Neuronal stem cell (in vitro differentiated cells): ENCODE measurements at places on chromosomes 11 and 22.
A peak's percentile ranks its signal among the peaks of the same experiment; 100 is the strongest.

DNA sequence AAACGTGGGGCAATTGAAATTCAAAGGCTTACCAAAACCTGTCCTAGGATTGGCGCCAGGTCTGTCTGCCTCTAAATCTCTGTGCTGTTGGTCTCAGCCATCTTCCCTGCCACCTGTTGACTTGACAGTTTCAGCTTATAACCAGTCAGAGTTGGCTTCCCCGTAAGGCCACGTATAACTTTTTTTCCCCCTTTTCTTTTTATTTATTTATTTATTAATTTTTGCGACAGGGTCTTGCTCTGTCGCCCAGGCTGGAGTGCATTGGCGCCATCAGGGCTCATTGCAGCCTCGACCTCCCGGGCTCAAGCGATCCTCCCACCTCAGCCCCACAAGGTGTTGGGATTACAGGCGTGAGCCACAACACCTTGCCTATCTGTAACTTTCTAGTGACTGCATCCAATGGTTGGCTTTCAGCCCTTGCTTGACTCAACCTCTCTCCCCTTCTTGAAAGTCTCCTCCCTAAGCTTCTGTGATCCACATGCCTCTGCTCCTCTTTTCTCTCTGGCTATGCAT lies 1.4 kb upstream of the SYVN1 start:
- peaks cover 22% of the 10 kb centered on the region for H3K36me3 ChIP-seq
- H3K27ac ChIP-seq = peak overlapping the region; percentile 69
- no peak for DNase-seq

DNA sequence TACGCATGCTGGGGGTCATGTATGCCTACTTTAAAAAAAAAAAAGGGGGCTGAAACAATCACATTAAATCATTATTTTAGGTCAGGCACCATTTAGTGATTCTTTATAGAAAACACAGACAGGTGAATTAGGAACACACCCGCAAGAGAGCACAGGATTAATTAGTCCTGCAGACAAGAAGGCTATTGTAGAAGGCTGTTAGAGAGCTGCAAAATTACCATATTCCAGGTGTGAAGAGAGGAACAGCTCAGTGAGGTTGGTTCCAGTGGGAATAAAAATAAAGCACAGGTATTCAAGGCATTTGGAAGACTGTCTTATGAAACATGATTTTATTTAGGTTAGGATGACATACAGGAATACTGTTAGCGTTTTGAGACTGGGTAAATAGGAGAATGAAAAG lies 649.1 kb downstream of the OPCML start:
- DNase-seq = no peak
- no peaks in the 10 kb centered on the region for H3K27me3 ChIP-seq
- H3K36me3 ChIP-seq = no peaks in the 10 kb centered on the region
- no peak overlapping the region for H3K27ac ChIP-seq
- H3K4me1 ChIP-seq = no peaks in the 10 kb centered on the region
- no peak overlapping the region for H3K4me3 ChIP-seq

- H3K36me3 ChIP-seq = no peaks in the 10 kb centered on the region
- no peak overlapping the region for H3K27ac ChIP-seq
- peaks cover 3% of the 10 kb centered on the region for H3K27me3 ChIP-seq
- no peak overlapping the region for H3K4me3 ChIP-seq
- no peak for DNase-seq
Observed at GRCh38 chr11:77252555-77253270, 48.8 kb downstream of the GDPD4 start.

GRCh38 chr11:119445379-119445778 lies 22.4 kb upstream of the THY1 start:
- no peak overlapping the region for H3K4me3 ChIP-seq
- DNase-seq = no peak
- no peaks in the 10 kb centered on the region for H3K36me3 ChIP-seq
- no peaks in the 10 kb centered on the region for H3K27me3 ChIP-seq
- no peaks in the 10 kb centered on the region for H3K4me1 ChIP-seq

DNA sequence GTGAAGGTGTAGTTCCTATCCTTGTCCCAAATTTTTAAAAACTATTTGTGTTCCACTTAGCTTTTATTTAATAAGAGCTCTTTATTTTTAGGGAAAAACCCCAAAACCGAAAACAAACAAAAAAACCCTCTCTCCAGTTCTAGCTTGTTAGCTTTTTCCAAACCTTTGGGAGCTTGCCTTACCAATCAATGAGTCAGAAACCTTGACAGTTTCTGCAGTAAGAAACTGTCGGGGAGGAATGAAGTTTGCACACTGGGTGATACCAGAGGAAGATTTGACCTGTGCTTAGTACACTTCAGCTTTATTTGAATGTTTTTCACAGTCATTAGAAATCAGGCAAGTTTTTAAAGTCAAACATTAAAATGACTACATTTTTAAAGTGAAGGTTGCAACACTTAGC lies 105.0 kb downstream of the FAT3 start:
- H3K4me3 ChIP-seq = no peak overlapping the region
- no peaks in the 10 kb centered on the region for H3K27me3 ChIP-seq
- no peaks in the 10 kb centered on the region for H3K36me3 ChIP-seq
- peaks cover 34% of the 10 kb centered on the region for H3K4me1 ChIP-seq
- H3K27ac ChIP-seq = peak overlapping the region; percentile 31
- DNase-seq = no peak

GRCh38 chr11:107719557-107720302 lies 7.9 kb upstream of the SLN start:
- H3K36me3 ChIP-seq = no peaks in the 10 kb centered on the region
- no peak overlapping the region for H3K27ac ChIP-seq
- no peak overlapping the region for H3K4me3 ChIP-seq
- peaks cover 3% of the 10 kb centered on the region for H3K4me1 ChIP-seq
- DNase-seq = no peak

DNA sequence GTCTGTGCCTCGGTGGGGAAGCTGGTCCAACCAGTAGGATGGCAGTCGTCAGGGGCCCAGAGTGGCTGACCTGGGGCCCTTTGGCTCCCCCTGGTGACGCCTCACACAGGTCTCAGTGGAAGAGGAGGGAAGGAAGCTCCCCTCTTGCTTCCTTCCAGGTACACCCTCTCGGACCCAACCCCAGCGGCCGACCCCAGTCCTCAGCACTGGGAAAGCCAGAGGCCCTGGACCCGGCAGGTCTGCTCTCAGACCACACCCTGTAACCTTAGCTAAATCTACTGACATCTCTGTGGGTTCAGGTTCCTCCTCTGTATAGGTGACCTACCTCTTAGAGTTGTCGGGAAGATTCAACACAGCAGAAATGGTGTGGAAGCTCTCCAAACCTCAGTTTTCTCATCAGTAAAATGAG lies 3.4 kb upstream of the SCUBE1 start:
- no peaks in the 10 kb centered on the region for H3K27me3 ChIP-seq
- H3K36me3 ChIP-seq = no peaks in the 10 kb centered on the region
- H3K4me1 ChIP-seq = no peaks in the 10 kb centered on the region
- no peak overlapping the region for H3K27ac ChIP-seq
- DNase-seq = peak; percentile 51

DNA sequence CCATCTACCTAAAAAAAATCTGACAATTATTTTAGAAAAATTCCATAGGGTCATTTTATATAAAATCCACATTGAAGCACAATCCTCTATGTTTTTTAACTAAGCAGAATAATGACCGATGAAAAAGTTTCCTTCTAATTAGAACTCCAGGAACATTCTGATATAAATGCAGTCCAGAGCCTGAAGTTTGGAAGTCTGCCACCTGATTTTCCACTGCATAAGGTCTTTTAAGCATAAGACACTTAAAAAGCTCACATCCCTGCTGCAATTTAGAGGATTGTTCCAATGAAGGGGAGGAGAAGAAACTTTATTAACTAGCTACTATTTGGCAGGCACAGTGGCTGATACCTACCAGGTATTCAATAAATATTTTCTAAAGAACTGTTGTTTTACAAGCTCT lies 570.3 kb upstream of the ANO5 start:
- no peak overlapping the region for H3K4me3 ChIP-seq
- no peak for DNase-seq
- H3K36me3 ChIP-seq = no peaks in the 10 kb centered on the region
- no peaks in the 10 kb centered on the region for H3K4me1 ChIP-seq
- H3K27me3 ChIP-seq = no peaks in the 10 kb centered on the region

GRCh38 chr11:121109916-121110586 lies 9.0 kb downstream of the TECTA start:
- H3K27me3 ChIP-seq = no peaks in the 10 kb centered on the region
- H3K36me3 ChIP-seq = no peaks in the 10 kb centered on the region
- H3K4me3 ChIP-seq = no peak overlapping the region
- H3K27ac ChIP-seq = no peak overlapping the region
- no peak for DNase-seq
- peaks cover 3% of the 10 kb centered on the region for H3K4me1 ChIP-seq

DNA sequence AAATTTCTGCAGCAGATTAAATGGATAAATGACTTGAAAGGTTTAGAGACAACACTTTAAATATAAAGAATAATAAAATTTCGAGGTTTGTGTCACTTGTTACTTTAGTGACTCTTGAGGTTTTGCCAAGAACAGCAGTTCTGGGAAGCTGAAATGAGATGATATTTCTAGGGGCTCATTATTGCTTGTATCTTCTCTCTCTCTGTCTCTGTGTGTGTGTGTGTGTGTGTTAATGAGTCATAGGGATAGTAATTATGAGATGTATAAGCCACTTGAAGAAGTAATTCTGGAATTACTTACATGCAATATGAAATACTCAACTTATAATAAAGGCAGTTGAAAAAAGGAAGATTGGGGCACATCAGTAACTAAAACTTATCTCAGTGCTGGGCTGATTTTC lies 9.6 kb upstream of the OR10G7 start:
- no peaks in the 10 kb centered on the region for H3K36me3 ChIP-seq
- H3K27me3 ChIP-seq = no peaks in the 10 kb centered on the region
- no peak overlapping the region for H3K27ac ChIP-seq
- no peak for DNase-seq
- no peak overlapping the region for H3K4me3 ChIP-seq

- no peaks in the 10 kb centered on the region for H3K27me3 ChIP-seq
- H3K27ac ChIP-seq = no peak overlapping the region
- no peak overlapping the region for H3K4me3 ChIP-seq
- H3K4me1 ChIP-seq = peaks cover 3% of the 10 kb centered on the region
- DNase-seq = no peak
Observed at GRCh38 chr11:46697723-46698122, 2.7 kb downstream of the ARHGAP1 start.

- H3K4me1 ChIP-seq = no peaks in the 10 kb centered on the region
- no peaks in the 10 kb centered on the region for H3K27me3 ChIP-seq
- H3K4me3 ChIP-seq = no peak overlapping the region
Observed at GRCh38 chr11:85652786-85653447, 5.2 kb downstream of the TMEM126A start.

DNA sequence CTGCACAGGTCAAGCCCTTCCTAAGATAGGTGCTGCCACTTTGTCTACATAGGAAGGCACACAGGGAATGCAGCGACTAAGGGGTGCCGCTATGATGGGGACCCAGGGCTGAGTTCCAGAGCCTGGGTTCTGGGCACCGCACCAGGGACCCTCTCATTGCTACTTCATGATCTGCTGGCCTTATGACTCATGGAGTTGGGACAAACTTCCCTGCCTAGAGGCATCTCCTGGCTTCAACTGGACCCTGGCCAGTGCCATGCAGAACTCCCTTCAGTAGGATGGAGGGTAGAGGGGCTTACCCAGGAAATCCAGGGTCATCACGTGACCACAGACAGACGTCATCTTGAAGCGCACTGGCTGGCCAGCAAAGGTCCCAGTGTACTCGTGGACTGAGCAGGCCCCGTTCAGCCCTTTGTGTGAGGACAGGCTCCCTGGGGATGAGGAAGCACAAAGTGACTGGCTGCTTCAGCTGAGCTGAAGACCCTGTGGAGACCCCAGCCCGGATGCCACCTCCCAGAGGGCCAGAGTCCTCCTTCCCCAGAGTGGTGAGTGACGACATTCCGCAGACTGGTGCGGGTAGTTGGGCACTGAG lies 8.4 kb downstream of the TOP3B start:
- H3K4me3 ChIP-seq = no peak overlapping the region
- DNase-seq = no peak
- H3K27me3 ChIP-seq = no peaks in the 10 kb centered on the region
- no peak overlapping the region for H3K27ac ChIP-seq
- H3K36me3 ChIP-seq = peaks cover 86% of the 10 kb centered on the region

- H3K27me3 ChIP-seq = no peaks in the 10 kb centered on the region
- no peak overlapping the region for H3K27ac ChIP-seq
- H3K36me3 ChIP-seq = no peaks in the 10 kb centered on the region
- no peak for DNase-seq
- no peak overlapping the region for H3K4me3 ChIP-seq
- no peaks in the 10 kb centered on the region for H3K4me1 ChIP-seq
Observed at GRCh38 chr11:18204771-18205170, 31.8 kb downstream of the SAA4 start.

- DNase-seq = peak; percentile 52
- H3K4me3 ChIP-seq = no peak overlapping the region
- no peaks in the 10 kb centered on the region for H3K4me1 ChIP-seq
- no peak overlapping the region for H3K27ac ChIP-seq
- H3K36me3 ChIP-seq = no peaks in the 10 kb centered on the region
Observed at GRCh38 chr11:30635401-30635989, 49.3 kb upstream of the MPPED2 start.

DNA sequence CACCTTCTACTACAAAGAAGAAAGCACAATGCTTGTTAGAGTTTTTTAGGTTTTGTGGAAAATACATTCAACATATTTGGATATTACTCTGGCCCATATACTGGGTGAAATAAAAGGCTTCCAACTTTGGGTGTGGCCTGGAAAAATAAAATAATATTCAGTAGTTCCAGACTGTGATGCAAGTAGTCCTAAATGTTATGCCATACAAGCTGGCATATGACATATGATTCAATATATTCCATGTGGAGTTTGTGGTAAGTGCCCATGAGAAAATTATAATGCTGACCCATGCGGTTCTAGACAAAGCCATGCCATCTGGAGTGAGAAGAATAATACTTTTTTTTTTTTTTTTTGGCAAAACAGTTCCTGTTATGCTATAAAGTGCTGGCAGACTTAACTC lies 683.3 kb downstream of the LUZP2 start:
- no peak overlapping the region for H3K27ac ChIP-seq
- H3K36me3 ChIP-seq = no peaks in the 10 kb centered on the region

GRCh38 chr11:87438416-87438815 lies 400.7 kb downstream of the TMEM135 start:
- H3K36me3 ChIP-seq = no peaks in the 10 kb centered on the region
- no peak for DNase-seq
- no peak overlapping the region for H3K4me3 ChIP-seq
- no peak overlapping the region for H3K27ac ChIP-seq
- no peaks in the 10 kb centered on the region for H3K4me1 ChIP-seq

GRCh38 chr22:19478901-19479354 lies at the start of gene UFD1:
UFD1 (minus strand) TSS chr22:19479193; CDS start chr22:19479085, 108 bp downstream.
- no peaks in the 10 kb centered on the region for H3K27me3 ChIP-seq
- peaks cover 7% of the 10 kb centered on the region for H3K4me1 ChIP-seq
- peak within 1 kb of the TSS; percentile 100 for H3K4me3 ChIP-seq
- peak within 1 kb of the TSS; percentile 65 for H3K27ac ChIP-seq
- H3K36me3 ChIP-seq = peaks cover 3% of the 10 kb centered on the region
- peak; percentile 81 for DNase-seq
